ENCODE measurements at places on chromosomes 2 and 18. TPM values are rescaled to one million over a fixed set of nuclear protein-coding genes. Genes with fewer than 3 reads are reported as not detected.

GRCh38 chr2:188425266-188425665 is 133.6 kb downstream of the GULP1 start:
- DNase-seq, result no peak

The PPP1R1C gene
- total RNA-seq, result 0.35 TPM

The TTC27 gene
- 17.9 TPM for total RNA-seq

DNA sequence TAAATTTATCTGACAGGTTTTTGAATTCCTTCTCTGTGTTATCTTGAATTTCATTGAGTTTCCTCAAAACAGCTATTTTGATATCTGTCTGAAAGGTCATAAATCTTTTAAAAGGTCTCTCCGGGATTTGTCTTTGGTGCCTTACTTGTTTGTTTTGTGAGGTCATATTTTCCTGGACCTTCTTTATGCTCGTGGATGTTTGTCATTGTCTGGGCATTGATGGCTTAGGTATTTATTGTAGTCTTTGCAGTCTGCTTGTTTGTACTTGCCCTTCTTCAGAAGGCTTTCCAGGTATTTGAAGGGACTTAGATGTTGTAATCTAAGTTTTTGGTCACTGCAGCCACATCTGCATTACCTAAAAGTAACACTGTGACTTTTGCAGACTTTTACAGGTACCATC is 355.2 kb downstream of the PARD3B start:
- DNase-seq, result no peak

GRCh38 chr2:130288467-130289403 is 54.0 kb upstream of the IMP4 start:
- DNase-seq, result no peak

GRCh38 chr2:121191191-121192170 is 93.5 kb downstream of the TFCP2L1 start:
- no peak for DNase-seq

DNA sequence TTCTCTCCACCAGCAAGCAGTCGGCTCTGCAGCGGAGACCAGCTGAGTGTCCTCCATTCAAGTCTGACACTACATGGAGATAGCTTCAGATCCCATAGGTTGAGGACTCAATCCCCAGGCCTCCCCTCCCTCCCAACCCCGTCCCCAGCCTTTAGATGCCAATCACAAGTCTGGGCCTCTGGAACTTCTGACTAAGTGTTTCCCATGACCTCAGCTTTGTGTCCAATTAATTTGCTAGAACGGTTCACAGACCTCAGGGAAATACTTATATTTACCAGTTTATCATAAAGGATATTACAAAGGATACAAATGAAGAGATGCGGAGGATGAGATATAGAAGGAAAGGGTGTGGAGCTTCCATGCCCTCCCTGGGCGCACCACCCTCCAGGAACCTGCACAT is 77.4 kb downstream of the MERTK start:
- DNase-seq, result no peak

GRCh38 chr18:44924785-44925499 is 244.3 kb downstream of the SETBP1 start:
- DNase-seq, result no peak

DNA sequence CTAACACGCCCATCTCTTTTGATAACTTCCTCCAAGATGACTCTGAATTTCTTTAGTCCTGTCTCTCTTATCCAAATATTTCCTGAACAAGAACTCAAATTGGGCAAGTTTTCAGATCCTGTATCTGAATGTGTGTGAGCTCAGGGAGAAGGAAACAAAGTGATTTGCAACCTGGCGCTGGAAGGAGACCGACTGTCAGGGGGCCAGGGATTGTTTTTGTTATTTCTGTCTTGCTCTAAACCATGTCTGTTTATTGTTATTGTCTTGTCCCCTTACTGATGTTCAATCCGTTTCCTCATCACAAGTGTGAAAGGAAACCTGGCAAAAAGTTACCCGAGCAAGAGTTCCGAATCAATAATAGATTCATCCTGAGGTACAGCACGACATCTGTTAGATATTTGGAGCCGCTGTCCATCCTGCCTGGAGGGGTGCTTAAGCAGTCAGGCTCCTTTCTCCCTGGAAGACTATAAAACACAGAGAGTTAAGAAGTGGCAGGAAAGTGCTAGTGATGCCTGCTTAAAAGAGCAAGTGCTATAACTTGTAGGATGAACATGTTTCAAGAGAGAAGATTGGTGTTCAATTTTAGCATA is 132.5 kb upstream of the OSR1 start:
- DNase-seq, result no peak

DNA sequence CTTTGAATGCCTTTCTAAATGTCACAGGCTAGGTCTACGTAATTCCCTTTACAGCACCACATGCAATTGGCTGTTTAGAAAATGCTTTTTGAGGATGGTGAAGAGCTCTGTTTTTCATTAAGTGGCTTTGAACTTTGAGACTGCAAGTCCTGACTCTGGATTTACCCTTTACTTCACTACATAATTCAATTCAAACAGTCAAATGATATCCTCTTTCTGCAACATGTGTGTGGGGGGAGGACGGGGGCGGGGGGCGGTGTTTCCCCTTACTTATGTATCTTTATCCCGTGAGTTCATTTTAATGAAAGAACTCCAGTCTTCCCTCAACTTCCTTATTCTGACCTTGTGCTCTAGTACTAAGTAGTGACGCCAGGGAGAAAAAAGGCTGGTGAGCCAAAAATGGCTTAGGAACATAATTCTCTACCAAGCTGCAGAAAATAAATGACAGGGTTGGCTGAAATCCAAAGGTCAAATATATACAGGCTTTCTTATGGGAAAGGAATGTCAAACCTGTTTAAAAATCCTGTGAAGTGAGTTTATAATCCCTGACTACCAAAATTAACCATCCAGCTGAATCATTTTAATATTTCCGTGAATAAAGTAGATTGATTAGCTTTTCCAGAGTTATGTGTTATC is 119.6 kb downstream of the SLC8A1 start:
- DNase-seq, result no peak

The NR4A2 gene
- total RNA-seq, result not detected

The ZBTB7C gene
- under 0.01 TPM for total RNA-seq

Data from epithelial cell of proximal tubule (primary cell).